ENCODE measurements at places on chromosomes 7 and 10.

DNA sequence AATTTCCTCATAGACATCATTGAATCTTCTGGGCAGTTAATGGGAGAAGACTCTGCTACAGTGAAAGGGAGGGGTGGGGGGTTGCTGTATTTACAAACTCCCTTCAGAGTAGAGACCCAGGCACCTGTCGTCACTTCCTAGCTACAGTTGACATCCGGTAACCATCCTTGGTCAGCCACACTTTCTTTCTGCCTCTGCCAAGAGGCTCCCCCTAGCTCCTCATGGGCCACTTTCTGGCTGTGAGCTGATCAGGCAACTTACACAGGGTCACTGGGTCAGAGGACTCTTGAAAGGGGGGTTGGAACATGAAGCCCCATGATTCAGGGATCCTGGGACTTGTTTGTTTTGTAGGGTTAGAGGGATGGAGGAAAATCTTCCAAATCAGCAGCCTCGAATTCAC, 1.2 kb downstream of the TECPR1 start:
- no peak for DNase-seq
- H3K4me3 ChIP-seq = peak overlapping the region; percentile 94
- peak overlapping the region; percentile 80 for H3K27ac ChIP-seq
- no peaks in the 10 kb centered on the region for H3K27me3 ChIP-seq
- H3K36me3 ChIP-seq = peaks cover 20% of the 10 kb centered on the region

DNA sequence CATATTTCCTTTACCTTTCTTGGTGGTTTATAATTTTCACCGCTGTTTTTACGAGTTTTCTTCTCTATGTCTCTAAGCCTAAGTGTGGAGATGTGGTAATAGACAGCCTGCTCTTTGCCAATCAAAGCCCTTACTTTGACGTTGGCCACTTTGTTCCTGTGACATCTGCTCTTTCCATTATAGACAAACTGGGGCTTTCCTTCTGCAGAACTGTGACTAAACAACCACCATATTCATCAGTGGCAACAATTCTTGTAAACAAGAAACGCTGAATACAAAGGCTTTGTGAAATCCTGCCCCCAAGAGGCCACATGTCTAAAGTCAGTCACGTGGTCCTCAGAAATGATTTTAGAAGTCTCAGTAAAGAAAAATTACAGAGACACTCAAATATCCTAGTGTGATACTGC, 59.6 kb upstream of the CAPZA2 start:
- no peaks in the 10 kb centered on the region for H3K36me3 ChIP-seq
- no peak for DNase-seq
- H3K4me3 ChIP-seq = no peak overlapping the region
- no peak overlapping the region for H3K27ac ChIP-seq

GRCh38 chr7:17362439-17363105, 64.1 kb downstream of the AHR start:
- no peaks in the 10 kb centered on the region for H3K27me3 ChIP-seq
- H3K4me1 ChIP-seq = no peaks in the 10 kb centered on the region
- DNase-seq = no peak
- H3K36me3 ChIP-seq = no peaks in the 10 kb centered on the region

DNA sequence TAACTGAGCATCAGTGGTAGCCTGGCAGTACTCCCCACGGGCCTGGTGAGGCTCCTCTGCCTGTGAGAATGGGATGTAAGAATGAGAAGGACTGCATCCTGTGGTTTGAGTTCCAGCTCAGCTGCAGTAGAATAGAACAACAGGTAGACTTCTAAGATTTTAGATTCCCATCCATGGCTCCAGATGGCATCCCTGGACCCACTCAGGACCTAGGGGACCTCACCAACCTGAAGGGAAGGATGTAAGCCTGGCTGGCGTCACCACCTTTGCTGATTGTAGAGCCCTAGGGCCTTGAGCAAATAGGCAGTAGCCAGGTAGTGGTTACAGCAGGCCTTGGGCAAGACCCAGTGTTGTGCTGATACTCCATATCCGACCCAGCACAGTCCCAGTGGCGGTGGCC, 9.6 kb upstream of the AOC1 start:
- H3K27me3 ChIP-seq = peaks cover 2% of the 10 kb centered on the region
- no peak overlapping the region for H3K27ac ChIP-seq
- no peaks in the 10 kb centered on the region for H3K4me1 ChIP-seq
- no peaks in the 10 kb centered on the region for H3K36me3 ChIP-seq

DNA sequence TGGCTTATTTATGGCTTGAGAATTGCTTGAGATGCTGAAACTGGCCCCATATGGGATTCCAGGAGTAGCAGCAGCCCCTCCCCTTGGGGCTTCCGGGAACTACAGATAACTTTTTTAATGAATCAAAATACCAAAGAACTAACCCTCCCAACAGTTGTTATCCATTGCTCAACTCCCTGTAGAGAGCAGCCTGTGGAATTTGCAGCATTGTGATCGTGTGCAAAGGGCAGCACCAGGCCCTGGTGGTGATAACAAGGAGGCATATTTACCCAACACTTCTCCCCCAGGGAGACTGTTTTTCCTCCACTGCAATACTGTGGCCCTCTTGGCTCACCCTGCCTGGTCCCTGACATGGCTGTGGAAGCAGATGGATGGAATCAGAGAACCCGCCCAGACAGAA, 196.2 kb downstream of the PLXNA4 start:
- no peak overlapping the region for H3K27ac ChIP-seq
- no peaks in the 10 kb centered on the region for H3K27me3 ChIP-seq
- H3K4me1 ChIP-seq = no peaks in the 10 kb centered on the region
- H3K4me3 ChIP-seq = no peak overlapping the region
- DNase-seq = no peak
- H3K36me3 ChIP-seq = no peaks in the 10 kb centered on the region

DNA sequence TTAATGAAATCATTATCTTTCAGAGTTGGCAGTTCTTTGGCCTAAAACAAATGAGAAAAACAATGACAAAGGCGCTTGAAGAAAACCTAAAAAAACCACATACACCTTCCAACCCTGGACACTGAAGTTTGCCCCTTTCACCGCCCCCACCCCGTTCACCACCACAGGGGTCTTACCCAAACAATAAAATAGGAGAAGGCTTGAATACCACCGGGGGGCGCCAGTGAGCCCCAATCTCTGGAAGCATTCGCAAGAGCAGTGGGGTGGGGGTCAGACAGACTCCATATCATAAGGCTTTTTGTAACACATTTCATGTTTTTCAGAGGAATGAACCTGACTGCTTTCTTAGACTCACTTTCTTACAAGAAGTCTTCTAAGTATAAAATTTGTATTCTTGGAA, 163.6 kb downstream of the PIP4K2A start:
- peaks cover 68% of the 10 kb centered on the region for H3K36me3 ChIP-seq
- no peaks in the 10 kb centered on the region for H3K27me3 ChIP-seq
- no peak overlapping the region for H3K4me3 ChIP-seq
- no peak overlapping the region for H3K27ac ChIP-seq
- H3K4me1 ChIP-seq = peaks cover 3% of the 10 kb centered on the region

GRCh38 chr10:131810805-131811629, 89.8 kb upstream of the PPP2R2D start:
- no peaks in the 10 kb centered on the region for H3K4me1 ChIP-seq
- peaks cover 4% of the 10 kb centered on the region for H3K27me3 ChIP-seq
- H3K36me3 ChIP-seq = no peaks in the 10 kb centered on the region
- DNase-seq = no peak

GRCh38 chr10:126301701-126302475, 86.4 kb downstream of the ADAM12 start:
- no peak overlapping the region for H3K27ac ChIP-seq
- no peak for DNase-seq
- no peak overlapping the region for H3K4me3 ChIP-seq
- no peaks in the 10 kb centered on the region for H3K4me1 ChIP-seq
- no peaks in the 10 kb centered on the region for H3K27me3 ChIP-seq

GRCh38 chr7:92253251-92253650, 7.5 kb downstream of the ANKIB1 start:
- H3K4me3 ChIP-seq = no peak overlapping the region
- peaks cover 11% of the 10 kb centered on the region for H3K4me1 ChIP-seq
- no peak for DNase-seq
- peaks cover 14% of the 10 kb centered on the region for H3K36me3 ChIP-seq
- no peaks in the 10 kb centered on the region for H3K27me3 ChIP-seq
